Activated CD4-positive, alpha-beta T cell treated with anti-CD3 and anti-CD28 coated beads for 24 hours (primary cell): ENCODE measurements at places on chromosomes 2 and 18.

- DNase-seq, result no peak
Measured at GRCh38 chr2:7368211-7368610, 451.0 kb downstream of the RNF144A start.

DNA sequence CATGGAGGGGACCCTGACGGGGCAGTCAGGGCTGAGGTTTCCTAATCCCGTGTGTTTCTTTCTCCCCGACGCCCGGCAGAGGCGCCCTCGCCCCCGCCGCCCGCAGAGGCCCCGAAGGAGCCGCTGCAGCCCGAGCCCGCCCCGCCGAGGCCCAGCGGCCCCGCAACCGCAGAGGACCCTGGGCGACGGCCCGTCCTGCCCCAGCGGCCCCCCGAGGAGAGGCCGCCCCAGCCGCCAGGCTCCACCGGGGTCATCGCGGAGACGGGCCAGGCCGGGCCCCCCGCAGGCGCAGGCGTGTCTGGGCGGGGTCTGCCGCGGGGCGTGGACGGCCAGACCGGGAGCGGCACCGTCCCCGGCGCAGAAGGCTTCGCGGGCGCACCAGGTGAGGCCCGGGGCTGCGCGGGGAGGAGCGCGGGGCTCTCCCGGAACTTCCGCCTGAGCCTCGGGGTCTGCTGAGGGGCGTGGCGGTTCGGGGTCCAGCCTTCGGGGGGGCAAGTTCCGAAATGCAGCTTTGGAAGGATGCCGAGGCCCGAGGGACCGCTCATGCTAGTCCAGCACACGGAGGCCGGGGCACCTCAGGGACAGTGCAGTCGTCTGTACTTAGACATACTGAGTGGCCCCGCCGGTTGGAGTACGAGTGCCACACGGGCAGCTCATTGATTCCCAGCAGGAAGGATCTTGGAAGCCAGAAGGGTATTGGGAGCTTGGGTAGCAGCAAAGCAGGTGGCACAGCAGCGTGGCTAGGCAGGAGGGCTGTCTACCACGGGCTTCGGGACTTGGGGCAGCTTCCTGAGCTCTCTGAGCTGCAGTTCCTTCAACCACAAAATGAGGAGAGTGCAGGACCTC lies 60.1 kb downstream of the EMILIN2 start:
- peak; percentile 33 for DNase-seq

GRCh38 chr2:111121828-111122630 lies 1.3 kb downstream of the BCL2L11 start:
- DNase-seq, result peak; percentile 62

DNA sequence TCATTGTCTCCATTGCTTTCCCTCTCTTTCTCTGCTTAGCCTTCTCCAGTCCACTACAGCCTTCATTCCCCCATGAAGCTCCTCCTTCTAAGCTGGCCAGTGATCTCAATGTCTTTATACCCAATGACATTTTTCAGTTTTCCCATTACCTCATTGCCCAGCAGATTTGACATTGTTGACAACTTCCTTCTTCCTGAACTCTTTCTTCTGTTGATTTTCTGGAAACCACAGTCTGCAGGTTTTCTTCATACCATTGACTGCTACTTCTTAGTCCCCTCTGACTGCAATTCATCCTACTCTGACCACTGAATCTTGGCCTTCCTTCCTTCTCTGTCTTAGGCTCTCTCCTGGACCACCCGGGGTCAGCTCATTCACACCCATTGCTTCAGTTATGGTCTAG lies 22.9 kb upstream of the SPP2 start:
- DNase-seq, result no peak

DNA sequence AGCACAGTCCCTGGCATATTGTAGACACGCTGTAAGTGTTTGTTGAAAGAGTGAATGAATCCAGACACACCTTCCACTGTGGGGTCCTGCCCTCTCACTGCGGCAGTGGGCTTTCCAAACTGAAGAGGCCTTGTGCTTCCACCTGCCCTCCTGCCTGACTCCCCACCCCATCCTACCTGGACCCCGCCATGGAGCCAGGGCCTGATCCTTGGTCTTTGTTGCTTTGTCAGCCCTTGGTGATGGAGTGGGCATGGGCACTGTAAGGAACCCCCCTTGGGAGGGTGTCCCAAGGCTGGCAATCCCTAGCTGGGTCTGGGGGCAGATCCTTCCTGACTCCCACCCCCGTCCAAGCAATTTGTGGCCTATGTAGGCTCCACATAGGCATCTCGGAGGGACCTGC lies 33.1 kb downstream of the KLHL29 start:
- no peak for DNase-seq

DNA sequence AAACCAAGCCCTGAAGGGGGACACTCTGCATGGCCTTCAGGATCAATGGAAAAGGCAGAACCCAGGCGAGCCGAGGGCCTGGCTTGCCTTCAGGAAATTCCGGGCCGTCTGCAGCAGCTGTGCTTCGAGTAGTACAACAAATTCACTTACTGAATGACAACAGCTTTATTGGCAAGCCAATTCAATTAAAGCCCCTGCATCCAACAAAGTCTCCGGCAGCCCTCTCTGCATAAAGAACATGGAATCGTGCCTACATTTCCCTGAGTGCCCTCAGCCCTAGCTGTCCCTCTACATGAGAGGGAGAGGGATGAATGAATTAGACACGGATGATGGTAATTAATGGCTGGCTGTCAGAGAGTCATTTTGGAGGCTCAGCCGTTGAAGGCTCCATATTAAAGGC lies 189.0 kb downstream of the BCL11A start:
- no peak for DNase-seq

GRCh38 chr18:47709556-47709955 lies 220.9 kb downstream of the SMAD2 start:
- no peak for DNase-seq

DNA sequence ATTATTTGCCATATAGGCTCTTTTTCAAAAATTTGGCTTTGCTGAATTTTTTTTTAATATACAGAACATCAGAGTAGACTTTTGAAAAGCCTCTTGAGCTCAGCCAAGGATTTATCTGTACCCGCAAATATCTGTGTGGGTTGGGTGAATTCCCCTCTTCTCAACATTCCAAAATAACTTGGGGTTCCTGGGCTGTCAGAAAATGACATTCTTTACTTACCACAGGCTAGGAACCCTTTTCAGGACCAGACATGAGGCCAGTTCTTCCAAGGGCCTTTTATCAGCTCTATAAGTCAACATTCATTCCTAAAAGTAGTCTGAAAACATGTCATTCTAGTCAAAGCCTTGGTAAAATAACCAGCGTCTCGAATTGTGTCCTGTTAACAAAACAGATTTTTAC lies 28.8 kb upstream of the FEZ2 start:
- no peak for DNase-seq

DNA sequence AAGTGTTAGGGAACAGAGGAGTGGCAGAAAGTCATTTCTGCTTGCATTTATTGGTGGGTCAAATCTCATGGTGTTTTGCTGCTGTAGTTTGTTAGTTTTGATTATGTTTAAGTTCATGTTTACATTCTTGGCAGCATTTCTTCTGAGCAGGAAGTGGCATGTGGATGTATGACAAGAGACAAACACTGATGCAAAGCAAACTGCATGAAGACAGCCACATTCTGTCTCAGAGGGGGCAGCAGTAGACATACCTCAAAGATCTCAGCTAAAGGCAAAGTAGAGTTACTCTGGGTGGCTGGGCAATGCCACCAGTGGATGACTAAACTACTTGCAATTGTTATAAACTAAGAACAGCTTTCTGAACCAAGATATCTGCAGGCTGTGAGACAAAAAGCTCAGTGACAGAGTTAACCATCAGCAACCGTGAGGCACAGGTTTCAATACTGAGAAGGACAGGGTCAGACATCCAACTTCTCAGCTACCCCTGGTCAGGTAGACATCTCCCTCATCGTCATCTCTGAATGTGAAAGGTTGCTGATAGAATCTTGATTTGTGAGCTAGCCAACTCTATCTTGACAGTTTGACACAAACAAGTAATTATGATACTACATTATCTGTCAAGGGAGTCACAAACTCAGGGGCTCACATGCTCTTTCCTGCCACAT lies 16.4 kb downstream of the GALNT3 start:
- DNase-seq, result no peak

GRCh38 chr2:16303273-16303577 lies 362.4 kb downstream of the CYRIA start:
- DNase-seq, result no peak

DNA sequence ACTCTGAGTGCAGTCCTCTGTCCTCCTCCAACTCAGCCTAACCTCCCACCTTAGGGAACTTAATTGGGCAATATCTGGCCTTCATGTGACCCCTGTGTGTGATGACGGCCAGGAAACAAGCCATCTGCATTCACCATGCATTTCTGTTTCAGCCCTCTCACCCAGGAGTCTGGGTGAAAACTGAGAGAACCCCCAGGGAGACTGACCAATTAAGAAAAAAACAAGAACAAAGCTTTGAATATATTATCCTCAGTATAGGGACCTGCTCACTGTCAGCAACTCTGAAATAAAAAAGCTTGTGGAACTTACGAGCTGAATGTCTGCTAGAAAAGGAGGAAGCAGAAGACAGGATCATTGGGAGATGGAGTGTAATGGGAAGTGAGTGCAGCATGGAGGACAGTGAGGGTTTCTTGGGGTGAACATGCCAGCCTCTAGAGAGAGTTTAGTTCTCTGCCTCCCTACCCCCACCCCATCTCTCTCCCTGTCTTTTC lies 9.5 kb downstream of the MAPRE2 start:
- no peak for DNase-seq
